ENCODE measurements at places on chromosomes 1 and 21. TPM values are rescaled to one million over a fixed set of nuclear protein-coding genes. Genes with fewer than 3 reads are reported as not detected.

The NHLH1 gene
- 0.04 TPM for total RNA-seq

The SYNC gene
- total RNA-seq, result 20.2 TPM

The PRKCZ gene
- 11.4 TPM for total RNA-seq

The MSH4 gene
- total RNA-seq, result not detected

The MATN1 gene
- total RNA-seq, result 0.06 TPM

The IFNLR1 gene
- total RNA-seq, result 0.21 TPM

The PPIAL4G gene
- not detected for total RNA-seq

The FAM72D gene
- 3.8 TPM for total RNA-seq
